Cortex of kidney (tissue), 1 donor: ENCODE measurements at places on chromosomes 7 and 10.

DNA sequence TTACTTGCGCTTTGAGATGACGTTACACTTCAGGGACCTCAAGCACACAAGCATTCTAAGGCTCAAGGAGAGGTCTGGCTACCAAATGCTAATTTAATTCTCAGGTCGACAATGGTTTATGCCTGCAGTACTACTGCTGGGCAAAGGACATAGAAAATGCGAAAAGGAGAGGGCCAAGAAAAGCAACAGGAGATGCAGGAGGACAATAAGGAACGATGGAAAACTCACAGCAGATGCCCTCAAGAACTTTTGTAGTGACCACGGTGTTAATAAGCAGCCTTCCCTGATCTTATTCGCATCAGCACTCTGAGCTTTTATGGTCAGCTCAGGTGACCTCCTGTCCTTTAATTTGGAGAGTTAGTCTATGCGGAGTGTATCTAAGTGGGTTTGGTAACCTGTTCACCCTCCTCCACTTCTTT is 146.3 kb downstream of the GPR85 start:
- DNase-seq = no peak

GRCh38 chr10:13392701-13393100 is 44.6 kb upstream of the SEPHS1 start:
- DNase-seq = no peak

DNA sequence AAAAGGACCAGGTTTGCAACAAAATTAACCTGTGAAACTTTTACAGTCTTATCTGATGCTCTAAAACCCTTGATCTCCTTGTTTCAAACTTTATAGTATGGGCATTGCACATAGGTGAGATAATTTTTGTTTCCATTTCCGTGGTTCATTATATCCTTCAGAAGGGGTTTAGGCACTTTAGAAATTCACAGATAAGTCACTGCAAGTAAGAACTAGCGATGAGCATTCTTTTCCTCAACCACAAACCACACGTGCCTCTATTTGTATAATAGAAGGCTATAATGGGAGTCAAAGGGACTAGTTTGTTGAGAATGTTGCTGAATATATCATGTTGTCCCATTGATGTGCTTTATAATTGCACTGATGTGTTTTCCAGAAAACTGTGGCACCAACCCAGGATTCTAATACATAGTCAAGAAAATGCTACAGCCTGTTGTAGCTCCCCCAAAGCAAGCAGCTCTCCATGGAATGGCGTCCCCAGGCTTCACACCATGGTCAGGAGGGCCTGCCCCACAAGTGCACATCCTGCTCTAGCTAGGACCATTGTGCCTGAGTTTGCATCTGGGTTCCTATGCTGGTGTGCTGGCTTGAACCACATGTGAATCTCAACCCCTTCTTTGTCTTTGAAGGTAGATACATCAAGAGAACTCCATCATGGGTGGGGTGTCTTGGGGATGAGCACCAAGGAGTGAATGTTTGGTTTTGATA is 14.0 kb upstream of the ATXN7L1 start:
- no peak for DNase-seq

GRCh38 chr10:78852466-78853240 is 216.1 kb upstream of the ZMIZ1 start:
- DNase-seq = no peak

DNA sequence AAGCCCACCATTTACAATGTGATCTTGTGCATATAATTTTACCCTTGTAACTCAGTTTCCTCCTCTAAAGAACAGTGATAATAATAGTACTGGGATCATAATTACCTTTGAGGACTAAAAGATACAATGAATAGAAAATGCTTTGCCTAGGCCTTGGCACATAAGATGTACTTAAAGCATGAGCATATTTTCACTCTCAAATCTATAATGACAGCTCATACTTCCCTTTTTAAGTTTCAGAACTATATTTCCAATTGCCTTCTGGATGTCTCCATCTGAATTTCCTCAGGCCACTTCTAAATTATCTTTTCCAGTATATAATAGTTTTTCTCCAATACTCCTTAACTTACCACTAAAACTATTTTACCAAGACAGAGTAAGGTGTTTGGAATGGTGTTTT is 13.3 kb upstream of the ITGB8 start:
- no peak for DNase-seq

GRCh38 chr7:40072268-40072667 is 62.2 kb downstream of the MPLKIP start:
- DNase-seq = no peak
